ENCODE measurements at places on chromosomes 1 and 21.

GRCh38 chr1:54559111-54559548 is 11.1 kb downstream of the ACOT11 start:
- no peak for DNase-seq

GRCh38 chr1:215003686-215004085 is 78.9 kb upstream of the KCNK2 start:
- no peak for DNase-seq

GRCh38 chr1:180732866-180733265 is 101.0 kb downstream of the XPR1 start:
- no peak for DNase-seq

DNA sequence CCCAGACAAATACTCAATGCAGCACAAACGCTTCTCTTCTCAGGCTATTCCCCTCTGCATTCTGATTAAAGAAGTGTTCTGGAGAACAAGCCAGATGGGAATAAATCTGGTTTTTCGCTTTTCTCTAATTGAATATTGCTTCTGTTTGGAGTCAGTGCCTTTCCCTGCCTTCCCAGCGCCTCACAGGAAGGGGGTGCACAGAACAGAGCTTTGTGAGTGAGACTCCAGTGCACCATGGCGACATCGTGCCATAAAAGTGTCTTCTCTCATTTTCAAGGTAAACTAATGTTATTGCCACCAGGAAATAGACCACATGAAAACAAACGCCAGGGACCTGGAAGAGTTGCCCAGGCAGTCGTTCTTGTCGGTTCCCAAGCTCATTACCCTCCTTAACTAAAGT is 43.6 kb upstream of the SLC45A1 start:
- DNase-seq: no peak

Measured in activated CD4-positive, alpha-beta memory T cell treated with anti-CD3 and anti-CD28 coated beads for 36 hours (primary cell).